ENCODE measurements at places on chromosomes 12 and 14.

- no peak for DNase-seq
These were observed 355.4 kb upstream of the FAR2 start for GRCh38 chr12:28793581-28794151.

DNA sequence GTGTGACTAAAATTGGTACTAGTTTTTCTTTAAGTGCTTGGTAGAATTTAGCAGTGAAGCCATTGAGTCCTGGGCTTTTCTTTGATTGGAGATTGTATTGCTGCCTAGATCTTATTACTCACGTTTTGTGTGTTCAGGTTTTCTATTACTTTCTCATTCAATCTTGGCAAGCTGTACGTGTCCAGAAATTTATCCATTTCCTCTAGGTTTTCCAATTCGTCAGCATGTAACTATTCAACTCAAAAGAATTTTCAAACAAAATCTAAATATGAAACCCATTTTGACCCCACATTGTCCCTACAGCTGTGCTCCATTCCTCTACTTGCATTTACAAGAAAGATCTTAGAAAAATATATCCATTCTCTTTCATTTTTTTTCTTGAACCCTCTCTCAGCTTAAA lies 1613.4 kb upstream of the SEL1L start:
- DNase-seq = no peak

- DNase-seq = no peak
These were observed 15.4 kb upstream of the TNS2 start for GRCh38 chr12:53034459-53034858.

DNA sequence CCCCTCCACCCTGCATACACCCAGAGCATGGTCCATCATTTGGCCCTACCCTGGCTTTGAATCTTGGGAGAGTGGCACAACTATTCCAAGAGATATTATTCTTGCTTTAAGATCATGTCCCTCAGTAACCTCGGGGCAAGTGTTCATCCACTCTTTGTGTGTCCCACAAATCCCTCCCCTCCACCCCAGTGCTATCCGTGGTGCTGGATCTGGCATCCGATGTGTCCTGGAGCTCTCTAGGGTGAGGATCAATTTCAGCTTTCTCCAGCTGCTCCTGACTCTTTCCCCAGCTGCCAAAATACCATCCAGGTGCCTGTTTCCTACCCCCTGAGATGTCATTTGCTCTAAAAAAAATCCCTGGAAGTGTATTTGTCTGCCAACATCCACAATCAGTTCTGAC lies 64.8 kb upstream of the CMKLR1 start:
- no peak for DNase-seq

DNA sequence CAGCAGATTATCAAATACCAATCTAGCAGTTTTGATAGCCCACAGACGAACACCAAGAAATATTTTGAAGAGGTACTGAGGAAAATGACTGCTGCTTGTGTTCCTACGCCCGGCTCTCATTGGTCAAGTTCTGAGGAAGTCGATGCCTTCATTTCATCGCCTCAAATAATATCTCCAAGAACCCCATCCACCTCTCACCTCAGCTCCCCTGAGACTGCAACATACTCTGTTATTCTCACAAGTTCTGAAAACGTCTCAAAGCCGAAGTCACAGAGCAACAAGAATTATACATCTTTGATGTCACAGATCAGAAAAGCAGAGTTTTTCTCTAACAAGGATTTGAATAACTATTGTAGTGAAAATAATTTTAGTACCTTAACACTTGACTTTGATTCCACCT lies 55.5 kb upstream of the BCAT1 start:
- DNase-seq = no peak

GRCh38 chr12:121568971-121569751 lies 11.7 kb downstream of the KDM2B start:
- DNase-seq = no peak
